ENCODE measurements at places on chromosomes 13 and 19. TPM values are rescaled to one million over a fixed set of nuclear protein-coding genes. Genes with fewer than 3 reads are reported as not detected.

The RDH8 gene
- total RNA-seq, result not detected

DNA sequence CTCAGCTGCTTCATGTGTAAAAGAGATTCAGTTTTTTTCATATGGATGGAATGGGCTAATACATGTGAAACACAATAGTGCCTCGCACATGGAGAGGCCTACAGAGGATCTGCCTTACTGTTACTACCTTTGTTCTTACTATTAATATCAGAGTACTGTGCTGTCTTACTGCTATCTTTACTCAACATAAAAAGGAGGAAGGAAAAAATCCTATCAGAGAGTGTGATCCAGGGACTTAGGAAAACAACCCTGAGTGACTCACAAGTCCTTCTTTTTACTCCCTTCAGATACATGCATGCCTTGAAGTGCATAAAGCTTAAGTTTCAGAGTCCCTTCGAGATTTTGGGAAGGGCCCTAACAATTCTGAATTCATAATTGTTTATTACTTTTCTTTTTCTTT is 136.8 kb downstream of the TBC1D4 start:
- no peak overlapping the region for H3K27ac ChIP-seq
- peaks cover 43% of the 10 kb centered on the region for H3K36me3 ChIP-seq
- no peaks in the 10 kb centered on the region for H3K4me1 ChIP-seq
- no peak for DNase-seq
- H3K4me3 ChIP-seq, result no peak overlapping the region
- no peaks in the 10 kb centered on the region for H3K27me3 ChIP-seq

The ZNF575 gene
- not detected for total RNA-seq

DNA sequence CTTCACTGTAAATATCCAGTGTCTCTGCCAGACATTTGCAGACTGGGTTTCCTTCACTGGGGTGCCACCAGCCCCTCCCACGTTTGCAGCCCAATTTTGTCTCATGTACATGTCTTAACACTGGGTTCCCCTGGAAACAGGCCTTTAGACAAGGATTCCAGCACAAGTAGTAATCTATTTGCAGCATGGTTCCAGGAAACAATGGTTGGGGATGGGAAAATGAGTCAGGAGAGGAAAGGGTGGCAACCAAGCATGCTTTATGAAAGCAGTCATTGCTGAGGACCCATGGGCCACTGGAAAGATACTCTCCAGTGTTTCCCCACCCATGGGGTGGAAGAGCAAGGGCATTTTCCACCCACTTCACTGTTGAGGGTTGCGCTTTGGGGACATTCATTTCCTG is 53.6 kb upstream of the FARP1 start:
- no peak for DNase-seq
- no peaks in the 10 kb centered on the region for H3K27me3 ChIP-seq
- H3K27ac ChIP-seq, result no peak overlapping the region
- H3K4me1 ChIP-seq, result no peaks in the 10 kb centered on the region
- H3K36me3 ChIP-seq, result no peaks in the 10 kb centered on the region

DNA sequence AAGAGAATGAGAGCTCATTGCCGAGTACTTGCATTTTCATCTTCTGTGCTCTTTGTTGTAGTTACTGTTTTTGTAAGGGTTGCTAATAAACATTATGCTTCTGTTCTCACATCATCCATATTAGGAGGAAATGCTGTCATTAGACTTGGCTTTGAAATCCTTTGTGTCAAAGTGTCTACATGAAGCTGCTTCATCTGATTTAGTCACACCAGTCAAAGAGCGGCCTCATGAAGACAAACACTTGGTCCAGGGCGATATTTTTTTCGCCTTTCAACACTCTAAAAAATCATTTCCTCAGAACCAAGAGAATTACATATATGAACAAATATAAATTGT is 105.0 kb downstream of the SPRY2 start:
- H3K36me3 ChIP-seq, result no peaks in the 10 kb centered on the region
- no peak overlapping the region for H3K4me3 ChIP-seq
- no peak for DNase-seq
- H3K27me3 ChIP-seq, result no peaks in the 10 kb centered on the region
- no peak overlapping the region for H3K27ac ChIP-seq

- no peak overlapping the region for H3K27ac ChIP-seq
- H3K4me1 ChIP-seq, result peaks cover 3% of the 10 kb centered on the region
- no peak for DNase-seq
- H3K27me3 ChIP-seq, result no peaks in the 10 kb centered on the region
These were observed 69.8 kb downstream of the KCNRG start for GRCh38 chr13:50085063-50085462.
